Fibroblast of mammary gland (primary cell): ENCODE measurements at places on chromosomes 4 and X.

DNA sequence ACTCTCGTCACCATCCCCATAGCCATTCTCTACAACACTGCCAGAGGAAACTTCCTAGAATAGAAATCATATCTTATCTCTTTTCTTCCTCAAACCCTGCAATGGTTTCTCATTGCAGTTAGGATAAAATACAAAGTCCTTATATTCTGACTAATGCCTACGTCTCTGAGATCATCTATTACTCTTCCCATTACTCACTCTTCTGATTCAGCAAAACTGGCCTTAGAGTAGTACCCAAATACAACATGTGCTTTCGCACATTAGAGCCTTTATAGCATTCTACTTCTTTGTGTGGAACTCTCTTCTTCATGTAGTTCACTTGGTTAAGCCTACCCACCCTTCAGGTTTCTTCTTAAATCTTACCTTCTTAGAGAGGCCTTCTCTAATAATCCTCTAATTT lies 28.0 kb downstream of the LHFPL1 start:
- DNase-seq = peak; percentile 51

- no peak for DNase-seq
Measured at GRCh38 chr4:1871471-1872021, 353 bp downstream of the NSD2 start.

DNA sequence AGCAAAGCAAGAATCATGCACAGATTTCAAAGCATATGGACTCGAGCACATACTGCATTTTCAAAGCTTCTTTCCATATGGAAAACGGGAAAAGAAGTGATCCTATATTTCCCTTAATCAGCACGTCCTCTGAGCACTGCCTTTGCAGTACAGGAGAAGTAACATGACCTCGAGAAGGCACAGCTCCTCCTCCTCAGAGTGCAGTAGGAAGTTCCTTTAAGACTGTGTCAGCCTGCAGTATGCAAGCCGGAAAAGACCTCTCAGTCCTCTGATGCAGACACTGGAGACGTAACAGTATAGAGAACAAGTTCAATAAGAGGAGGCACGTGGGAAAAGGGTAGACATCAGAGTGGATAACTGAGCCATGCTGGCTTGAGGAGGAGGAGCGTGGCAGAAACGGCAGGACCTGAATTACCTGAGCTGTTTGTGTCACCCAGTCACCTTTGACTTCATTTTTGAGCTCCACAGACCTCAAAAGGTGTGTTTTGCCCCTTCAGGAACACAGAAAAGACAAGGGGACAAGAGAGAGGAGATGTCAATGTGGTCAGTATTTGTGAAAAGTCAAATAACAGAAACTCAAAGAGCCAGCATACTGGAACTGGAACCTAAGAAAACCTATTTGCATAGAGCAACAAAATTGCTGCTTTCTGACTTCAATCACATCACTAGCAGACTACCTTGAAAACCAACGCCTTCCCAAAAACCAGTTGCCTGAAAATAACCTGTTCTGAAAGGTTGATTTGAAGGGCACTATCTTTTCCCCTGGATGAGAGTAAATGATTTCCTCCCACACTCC lies 20.8 kb downstream of the IRF2 start:
- peak; percentile 85 for DNase-seq

- DNase-seq = no peak
Measured at GRCh38 chr4:112896609-112897190, 152.8 kb upstream of the ANK2 start.

- DNase-seq = peak; percentile 26
Measured at GRCh38 chrX:129359269-129359668, 164.0 kb downstream of the SMARCA1 start.

- DNase-seq = no peak
Measured at GRCh38 chr4:88793475-88793874, 95.8 kb upstream of the NAP1L5 start.

GRCh38 chr4:141350122-141350905 lies 129.6 kb downstream of the ZNF330 start:
- DNase-seq = peak; percentile 80

DNA sequence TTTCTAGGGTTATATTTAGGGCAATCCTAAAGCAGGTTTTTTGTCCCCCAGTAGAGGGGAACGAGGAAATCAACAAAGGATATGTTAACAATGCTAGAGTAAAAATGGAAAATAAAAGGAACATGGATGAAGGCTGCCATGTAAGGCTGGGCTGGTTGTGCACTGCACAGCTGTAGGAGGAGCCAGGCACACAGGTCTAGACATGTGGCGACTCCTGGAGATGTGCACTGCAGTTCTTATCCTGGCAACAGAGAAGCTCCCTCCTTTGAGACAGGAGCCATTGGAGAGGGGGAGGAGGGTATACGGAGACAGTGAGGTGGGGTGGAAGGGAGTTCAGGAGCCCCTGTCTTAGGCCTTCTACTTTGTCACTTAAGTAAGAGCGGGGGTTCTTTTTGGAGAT lies 65.9 kb downstream of the NAT8L start:
- no peak for DNase-seq

DNA sequence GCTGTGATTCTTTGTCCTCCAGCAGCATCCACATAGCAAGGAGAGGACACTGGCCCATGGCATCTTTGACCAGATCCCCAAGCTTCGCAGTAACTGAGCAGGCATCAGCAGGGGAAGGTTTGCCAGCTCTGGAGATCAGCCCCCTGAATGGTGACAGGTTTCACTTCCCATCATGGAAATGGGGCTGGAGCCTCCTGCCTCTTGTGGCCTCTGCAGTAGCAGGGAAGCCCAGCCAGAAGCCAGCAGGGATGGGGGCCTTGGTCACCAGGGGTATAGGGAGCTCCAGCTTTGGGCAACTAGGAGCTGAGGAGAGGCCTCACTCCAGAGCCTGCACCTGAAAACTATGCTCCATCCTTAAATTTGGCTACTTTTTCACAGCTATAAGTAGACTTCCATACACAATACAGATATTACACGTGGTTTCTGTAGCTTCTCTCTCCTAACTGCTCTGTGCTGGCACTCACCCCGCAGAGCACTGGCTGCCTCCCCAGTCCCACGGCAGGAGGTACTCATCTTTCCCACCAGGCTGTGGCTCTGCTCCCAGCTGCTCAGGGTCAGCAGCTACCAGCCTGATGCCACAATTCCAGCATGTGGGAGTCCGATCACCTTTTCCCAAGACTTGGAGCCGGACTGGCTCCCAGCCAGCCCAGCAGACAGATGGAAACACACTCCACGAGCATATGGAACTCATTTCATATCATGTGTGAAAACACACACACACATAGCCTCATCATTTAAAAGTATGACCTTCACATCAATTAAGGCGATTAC lies 2.8 kb downstream of the TMEM271 start:
- no peak for DNase-seq

DNA sequence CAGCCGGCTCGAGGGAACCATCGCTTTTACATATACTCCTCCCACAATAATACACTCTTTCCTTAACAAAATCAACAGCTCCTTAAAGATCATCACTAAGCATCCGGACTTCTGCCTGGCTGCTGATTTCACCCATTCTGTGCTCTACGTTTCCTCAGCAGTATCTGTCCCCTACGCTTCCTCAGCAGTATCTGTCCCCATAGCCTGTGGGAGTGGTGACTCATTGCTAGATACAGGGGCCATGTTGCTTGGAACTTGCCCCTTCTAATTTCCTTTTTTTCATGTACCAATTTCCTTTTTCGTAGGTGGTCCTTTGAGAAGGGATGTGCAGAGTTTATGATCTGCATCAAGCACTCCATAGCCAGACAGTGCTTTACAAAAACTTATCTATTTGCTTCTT lies 18.6 kb downstream of the MAP3K15 start:
- no peak for DNase-seq

DNA sequence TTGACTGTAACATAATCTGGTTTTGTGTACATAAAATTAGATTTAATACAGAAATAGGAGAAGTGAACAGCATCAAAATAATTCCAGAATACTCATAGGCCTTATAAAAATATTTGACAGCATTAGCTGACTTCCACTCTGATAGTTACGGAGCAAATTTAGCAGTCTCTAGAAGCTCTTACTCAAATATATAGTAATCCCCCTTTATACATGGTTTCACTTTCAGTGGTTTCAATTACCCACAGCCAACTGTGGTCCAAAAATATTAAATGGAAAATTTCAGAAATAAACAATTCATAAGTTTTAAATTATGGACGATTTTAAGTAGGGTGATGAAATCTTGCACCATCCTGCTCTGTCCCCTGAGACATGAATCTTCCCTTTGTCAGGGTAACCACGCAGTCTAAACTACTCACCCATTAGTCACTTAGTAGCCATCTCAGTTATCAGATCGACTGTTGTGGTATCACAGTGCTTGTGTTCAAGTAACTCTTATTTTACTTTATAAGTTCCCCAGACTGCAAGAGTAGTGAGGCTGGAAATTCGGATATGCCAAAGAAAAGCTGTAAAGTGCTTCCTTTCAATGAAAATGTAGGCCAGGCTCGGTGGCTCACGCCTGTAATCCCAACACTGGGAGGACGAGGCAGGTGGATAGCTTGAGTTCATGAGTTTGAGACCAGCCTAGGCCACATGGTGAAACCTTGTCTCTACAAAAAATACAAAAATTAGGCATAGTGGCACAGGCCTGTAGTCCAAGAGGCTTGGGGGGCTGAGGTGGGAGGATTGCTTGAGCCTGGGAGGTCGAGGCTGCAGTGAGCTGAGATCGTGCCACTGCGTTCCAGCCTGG lies 17.2 kb upstream of the RTL9 start:
- DNase-seq = peak; percentile 94

DNA sequence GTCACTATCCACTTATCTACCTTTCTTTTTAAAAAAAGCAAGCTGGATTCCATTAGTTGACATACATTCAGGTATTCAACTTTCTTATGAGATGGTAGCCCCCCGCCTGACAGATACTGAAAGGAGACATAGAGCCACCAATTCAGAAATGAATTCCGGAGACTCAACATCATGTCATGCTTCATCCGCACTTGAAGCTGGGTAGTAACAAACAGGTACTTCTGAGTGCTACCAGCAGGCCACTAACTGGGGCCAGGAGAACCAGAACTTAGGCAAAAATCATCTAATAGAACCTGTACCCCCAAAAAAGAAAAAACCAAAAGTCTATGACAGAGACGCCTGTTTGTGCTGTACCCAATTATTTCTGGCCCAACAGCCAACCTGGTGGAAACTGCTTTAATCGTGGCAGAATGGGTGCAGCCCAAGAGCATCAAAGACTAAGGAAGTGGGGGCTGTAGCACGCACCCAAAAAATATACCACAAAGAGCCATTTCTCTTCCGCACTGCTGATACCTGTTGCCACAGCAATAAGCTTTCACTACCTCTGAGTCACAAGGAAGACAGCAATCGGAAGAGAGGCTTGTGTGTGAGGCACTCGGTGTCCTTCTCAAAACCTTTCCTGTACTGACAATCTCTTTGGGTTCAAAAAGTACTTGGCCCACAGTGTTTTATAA lies 84.8 kb downstream of the AFAP1 start:
- DNase-seq = no peak

GRCh38 chr4:84966382-84967242 lies at the start of gene WDFY3:
WDFY3 (minus strand) TSS chr4:84966690; CDS start chr4:84860591, 106,099 bp downstream.
- DNase-seq = peak; percentile 91

- no peak for DNase-seq
Measured at GRCh38 chr4:108391701-108392455, 223.1 kb upstream of the LEF1 start.

DNA sequence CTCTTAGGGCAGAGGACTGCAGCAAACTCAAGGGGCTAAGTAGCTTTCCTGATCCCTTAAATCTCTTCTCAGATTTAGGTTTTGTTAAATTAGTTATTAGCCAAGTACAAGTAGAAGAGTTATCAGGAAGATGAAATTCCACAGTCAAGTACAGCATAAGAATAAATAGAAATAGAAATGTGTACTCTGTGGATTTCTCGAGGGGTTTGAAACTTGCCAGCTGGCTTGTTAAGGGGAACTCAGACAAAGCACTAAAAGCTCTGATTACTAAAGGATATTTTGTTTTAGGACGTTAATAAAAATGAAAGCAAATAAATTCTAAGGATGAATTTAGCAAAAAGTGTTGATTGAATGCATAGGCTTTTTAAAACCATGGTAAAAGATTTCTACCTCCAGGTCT lies 654.6 kb downstream of the RAPGEF2 start:
- no peak for DNase-seq
